ENCODE measurements at places on chromosomes 7 and 10. TPM values are rescaled to one million over a fixed set of nuclear protein-coding genes. Genes with fewer than 3 reads are reported as not detected.

The TRIM50 gene
- total RNA-seq = not detected

GRCh38 chr7:114432061-114432460 lies 17.4 kb downstream of the FOXP2 start:
- H3K4me1 ChIP-seq = peaks cover 26% of the 10 kb centered on the region
- H3K4me3 ChIP-seq = no peak overlapping the region
- no peak for DNase-seq
- peaks cover 2% of the 10 kb centered on the region for H3K27me3 ChIP-seq
- H3K36me3 ChIP-seq = no peaks in the 10 kb centered on the region
- peak overlapping the region; percentile 40 for H3K27ac ChIP-seq

DNA sequence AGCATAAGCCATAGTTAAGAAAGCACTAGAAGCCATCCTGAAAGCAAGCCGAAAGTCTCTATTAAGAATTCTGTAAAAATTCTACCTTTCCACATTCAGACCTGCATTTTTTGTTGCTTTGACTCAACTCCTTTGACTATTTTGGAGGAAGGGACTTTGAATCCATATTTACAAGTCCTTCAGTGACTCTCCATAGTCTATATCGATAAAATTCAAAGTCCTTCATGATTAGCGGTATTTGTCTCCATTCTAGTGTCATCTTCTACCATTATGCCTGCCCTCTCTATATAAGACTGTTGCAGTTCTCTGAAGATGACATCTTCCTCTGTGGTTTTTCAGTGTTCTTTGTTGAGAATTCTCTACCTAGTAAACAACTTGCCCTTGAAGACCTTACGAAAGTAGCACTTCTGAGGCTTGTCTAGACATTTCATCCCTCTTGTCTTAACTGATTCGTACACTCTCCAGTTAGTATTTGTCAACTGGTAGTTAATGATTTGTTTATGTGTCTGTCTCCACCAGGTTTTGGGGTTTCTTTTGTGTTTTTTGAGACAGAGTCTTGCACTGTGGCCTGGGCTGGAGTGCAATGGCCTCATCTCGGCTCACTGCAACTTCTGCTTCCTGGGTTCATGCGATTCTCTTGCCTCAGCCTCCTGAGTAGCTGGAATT lies 1.7 kb downstream of the CCSER2 start:
- DNase-seq = no peak
- H3K4me1 ChIP-seq = peaks cover 35% of the 10 kb centered on the region
- peak overlapping the region; percentile 98 for H3K4me3 ChIP-seq
- H3K27ac ChIP-seq = peak overlapping the region; percentile 98

DNA sequence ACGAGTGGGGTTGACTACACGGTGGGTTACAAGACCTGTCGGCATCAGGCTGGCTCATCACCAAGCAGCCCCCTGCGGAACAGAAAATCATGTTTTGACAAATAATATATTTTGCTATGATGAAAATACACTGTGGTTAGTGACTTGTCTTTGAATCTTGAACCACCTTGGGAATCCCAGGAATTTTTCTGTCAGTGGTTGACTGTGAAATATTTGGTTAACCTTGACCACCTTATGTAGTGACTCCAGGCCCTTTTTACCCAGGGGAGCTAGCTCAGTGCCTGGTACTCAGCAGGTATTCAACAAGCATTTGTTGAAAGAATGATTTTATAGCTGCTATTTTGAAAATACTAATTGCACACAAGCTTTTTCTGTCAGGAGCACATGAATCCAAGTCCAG lies 406.0 kb downstream of the PHF14 start:
- no peaks in the 10 kb centered on the region for H3K27me3 ChIP-seq
- no peak overlapping the region for H3K4me3 ChIP-seq
- H3K36me3 ChIP-seq = no peaks in the 10 kb centered on the region
- H3K27ac ChIP-seq = no peak overlapping the region
- DNase-seq = no peak

- DNase-seq = no peak
- no peaks in the 10 kb centered on the region for H3K36me3 ChIP-seq
- H3K4me3 ChIP-seq = no peak overlapping the region
- H3K27ac ChIP-seq = no peak overlapping the region
Observed at GRCh38 chr7:18144166-18144565, 116.5 kb upstream of the PRPS1L1 start.

- H3K4me3 ChIP-seq = peak overlapping the region; percentile 93
- H3K36me3 ChIP-seq = peaks cover 12% of the 10 kb centered on the region
- DNase-seq = no peak
- peaks cover 22% of the 10 kb centered on the region for H3K4me1 ChIP-seq
Observed at GRCh38 chr10:47383261-47384147, 589 bp downstream of the ZNF488 start.

DNA sequence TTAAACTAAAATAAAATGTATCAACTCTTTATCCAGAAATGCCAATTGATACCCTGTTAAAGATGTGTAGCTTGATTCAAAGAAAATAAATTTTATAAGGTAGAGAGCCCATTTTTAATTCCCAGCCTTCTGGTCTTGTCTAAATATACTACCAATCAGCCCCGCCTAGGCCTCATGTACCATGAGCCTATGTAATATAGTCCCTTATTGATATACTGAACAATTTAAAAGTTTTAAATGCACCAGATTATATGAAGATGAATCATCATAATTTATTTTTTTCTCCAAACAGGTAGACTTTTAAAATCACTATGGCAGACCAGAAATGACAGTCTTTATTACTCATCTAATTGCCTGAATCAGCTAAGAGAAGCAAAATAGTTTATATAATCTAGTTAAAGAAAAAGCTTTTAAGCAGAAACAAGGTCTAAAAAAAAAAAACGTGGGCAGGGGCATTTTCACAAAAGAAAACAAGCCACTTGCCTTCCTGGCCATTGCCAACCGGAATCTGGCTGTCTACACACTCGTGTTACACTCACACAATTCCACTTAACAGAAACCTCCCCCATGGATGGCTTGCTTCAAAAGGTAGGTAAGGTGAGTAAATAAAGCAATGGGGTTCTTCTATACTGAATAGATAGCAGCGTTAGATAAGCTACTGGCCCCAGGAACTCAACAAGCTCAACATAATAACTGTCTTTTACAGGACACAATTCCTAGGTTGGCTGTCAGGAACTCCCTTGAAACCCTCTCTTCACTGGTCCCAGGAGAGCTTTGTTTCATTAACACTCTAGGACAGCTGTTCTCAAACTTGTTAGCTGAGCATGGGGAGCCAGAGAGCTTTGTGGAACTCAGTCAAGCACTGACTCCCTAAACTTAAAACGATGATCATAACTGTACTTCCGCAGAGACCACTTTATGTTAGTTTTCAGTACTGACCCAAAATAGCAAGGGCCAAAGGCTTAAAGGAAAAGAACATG lies 37.2 kb downstream of the RAPGEF5 start:
- no peak for DNase-seq
- peak overlapping the region; percentile 78 for H3K27ac ChIP-seq
- peaks cover 18% of the 10 kb centered on the region for H3K4me1 ChIP-seq
- H3K36me3 ChIP-seq = no peaks in the 10 kb centered on the region

DNA sequence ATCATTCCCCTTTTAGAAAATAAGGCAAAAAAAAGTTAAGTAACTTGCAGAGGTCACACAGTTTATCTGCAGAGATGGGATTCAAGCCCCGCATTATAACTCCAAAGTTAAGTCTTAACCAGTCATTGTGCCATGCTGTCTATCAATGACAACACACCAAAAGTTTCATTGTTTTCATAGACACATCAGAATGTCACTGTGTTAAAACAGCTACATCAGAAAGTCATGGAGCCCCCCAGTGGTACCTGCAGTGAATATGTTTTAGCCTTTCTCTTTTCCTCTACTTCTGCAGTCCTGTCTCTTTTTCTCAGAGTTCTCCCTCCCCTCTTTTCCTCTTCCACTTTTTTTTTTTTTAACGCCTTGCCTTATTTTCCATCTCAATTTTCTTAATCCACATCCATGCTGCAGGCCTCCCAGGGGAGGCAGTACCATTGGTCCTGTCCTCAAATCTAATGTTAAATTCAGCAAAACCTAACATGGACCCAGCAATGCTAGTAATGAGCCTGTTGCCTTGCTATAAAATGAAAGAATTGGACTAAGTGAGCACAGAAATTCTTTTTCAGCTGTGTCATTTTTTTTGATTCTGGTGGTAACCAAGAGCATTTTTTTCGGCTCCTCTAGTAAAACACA lies 3.8 kb upstream of the NRCAM start:
- H3K4me1 ChIP-seq = peaks cover 14% of the 10 kb centered on the region
- H3K27ac ChIP-seq = peak overlapping the region; percentile 36
- peaks cover 5% of the 10 kb centered on the region for H3K36me3 ChIP-seq
- no peak for DNase-seq
